Ascending aorta (tissue), 2 donors: ENCODE measurements at places on chromosomes 12 and 14. TPM values are rescaled to one million over a fixed set of nuclear protein-coding genes. Genes with fewer than 3 reads are reported as not detected.

RNF212B gene
- not detected for total RNA-seq

- no peak for DNase-seq
These were observed 63.8 kb upstream of the GPR68 start for GRCh38 chr14:91308337-91308736.

DNA sequence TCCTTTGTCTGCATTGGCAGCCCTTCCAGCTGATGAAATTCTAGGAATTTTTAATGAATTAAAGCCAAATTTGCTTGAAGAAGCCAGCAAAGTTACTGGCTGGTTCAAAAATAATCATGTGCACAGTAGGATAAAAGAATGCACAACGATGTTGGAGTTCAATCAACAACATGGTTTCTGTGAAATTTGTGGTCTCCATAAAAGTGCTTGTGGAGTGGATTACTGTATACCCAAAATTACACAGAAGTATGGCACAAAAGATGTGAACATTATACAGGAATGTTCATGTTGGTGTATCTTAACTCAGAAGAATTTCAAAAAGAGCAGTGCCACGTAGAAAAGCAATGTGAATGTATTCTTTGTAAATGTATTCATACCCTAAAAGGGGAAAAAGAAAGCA is 105.0 kb upstream of the METAP2 start:
- DNase-seq = no peak

RDH11 gene
- total RNA-seq = 25.1 TPM

CLEC9A gene
- not detected for total RNA-seq

GRCh38 chr12:32483499-32483898 is 84.1 kb downstream of the FGD4 start:
- no peak for DNase-seq

- DNase-seq = no peak
These were observed 36.0 kb upstream of the CLEC14A start for GRCh38 chr14:38291681-38292467.

DNA sequence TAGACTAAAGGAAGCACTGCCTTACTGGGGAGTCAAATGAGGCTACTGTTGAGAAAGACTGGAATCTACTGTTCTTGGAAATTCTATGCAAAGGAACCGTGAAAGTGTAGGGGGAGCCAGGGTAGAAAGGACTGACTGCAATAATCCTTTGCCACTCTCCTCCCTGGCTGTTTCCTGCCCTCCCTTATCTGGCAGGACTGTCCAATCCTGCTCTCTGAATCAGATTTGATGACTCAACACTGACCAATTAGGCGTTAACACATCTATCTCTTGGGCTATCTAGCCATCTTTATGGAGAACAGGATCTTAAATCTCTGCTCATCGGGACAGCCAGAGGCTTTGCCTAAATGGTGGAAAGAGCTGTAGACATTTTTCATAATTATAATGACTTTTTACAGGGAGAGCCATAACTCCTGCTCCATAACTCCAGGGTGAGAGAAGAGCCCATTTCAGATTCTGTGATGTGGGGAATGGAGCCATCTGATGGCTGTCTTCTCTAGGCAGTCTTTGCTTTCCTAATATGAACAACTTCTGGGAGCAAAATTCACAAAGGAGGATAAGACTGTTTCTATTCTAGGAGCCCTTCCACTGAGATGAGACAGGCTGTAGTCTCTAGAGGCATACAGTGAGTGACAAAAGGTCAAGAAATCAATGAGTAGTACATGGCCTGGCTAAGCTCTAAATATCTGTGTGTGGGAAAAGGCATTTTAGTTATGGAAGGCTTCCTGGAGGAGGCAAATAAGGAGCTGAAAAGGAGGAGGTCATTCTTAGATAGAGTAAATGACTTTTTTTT is 68.9 kb upstream of the CISTR start:
- DNase-seq = no peak

- no peak for DNase-seq
These were observed 13.3 kb upstream of the BTG1 start for GRCh38 chr12:92158796-92159439.

WNT5B gene
- total RNA-seq = 0.53 TPM

- DNase-seq = no peak
These were observed 196.6 kb upstream of the DCN start for GRCh38 chr12:91379051-91379775.

DNA sequence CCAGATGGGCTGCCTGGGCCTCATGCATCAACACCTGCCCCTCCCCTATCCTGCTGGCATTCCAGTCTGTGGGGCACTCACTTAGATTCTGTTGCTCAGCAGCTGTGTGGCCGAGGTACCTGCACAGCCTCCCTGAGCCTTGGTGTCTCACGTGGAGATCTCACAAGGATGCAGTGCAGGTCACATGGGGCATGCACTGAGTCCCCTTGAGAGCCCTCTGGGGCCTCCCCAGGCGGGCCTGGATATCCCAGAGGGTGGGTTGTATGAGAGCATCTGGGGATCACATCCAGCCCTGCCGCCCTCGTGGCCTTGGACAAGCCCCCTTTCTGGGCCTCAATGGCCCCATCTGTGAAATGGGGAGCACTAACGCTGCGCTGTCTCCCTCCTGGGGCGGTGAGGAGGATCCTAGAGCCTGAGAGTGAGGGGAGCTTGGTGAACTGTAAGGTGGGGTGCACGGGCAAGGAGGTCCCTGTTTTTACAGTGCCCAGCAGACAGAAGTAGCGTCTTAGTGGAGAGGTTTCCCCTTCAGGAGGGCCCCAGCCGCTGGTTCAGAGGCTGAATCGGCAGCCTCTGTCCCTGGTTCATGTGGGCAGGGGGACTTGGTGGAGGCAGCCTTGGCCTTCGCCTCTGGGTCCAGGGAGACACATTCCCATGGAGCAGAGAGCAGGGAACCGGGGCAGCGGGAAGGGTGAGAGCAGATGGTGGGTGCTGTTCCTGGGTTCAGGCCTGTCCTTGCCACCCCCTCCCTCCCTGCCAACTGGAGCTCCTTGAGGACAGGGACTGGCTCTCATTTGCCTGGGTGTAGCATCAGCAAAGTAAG is 791 bp upstream of the SLC25A47 start:
- no peak for DNase-seq

CACNA1C gene
- total RNA-seq = 102 TPM

PLEKHG7 gene
- not detected for total RNA-seq

GRCh38 chr14:66069830-66070541 is 416.2 kb upstream of the CCDC196 start:
- no peak for DNase-seq

GRCh38 chr12:65660836-65661235 is 163.4 kb upstream of the HMGA2 start:
- no peak for DNase-seq

BMP4 gene
- total RNA-seq = 33.1 TPM

DNA sequence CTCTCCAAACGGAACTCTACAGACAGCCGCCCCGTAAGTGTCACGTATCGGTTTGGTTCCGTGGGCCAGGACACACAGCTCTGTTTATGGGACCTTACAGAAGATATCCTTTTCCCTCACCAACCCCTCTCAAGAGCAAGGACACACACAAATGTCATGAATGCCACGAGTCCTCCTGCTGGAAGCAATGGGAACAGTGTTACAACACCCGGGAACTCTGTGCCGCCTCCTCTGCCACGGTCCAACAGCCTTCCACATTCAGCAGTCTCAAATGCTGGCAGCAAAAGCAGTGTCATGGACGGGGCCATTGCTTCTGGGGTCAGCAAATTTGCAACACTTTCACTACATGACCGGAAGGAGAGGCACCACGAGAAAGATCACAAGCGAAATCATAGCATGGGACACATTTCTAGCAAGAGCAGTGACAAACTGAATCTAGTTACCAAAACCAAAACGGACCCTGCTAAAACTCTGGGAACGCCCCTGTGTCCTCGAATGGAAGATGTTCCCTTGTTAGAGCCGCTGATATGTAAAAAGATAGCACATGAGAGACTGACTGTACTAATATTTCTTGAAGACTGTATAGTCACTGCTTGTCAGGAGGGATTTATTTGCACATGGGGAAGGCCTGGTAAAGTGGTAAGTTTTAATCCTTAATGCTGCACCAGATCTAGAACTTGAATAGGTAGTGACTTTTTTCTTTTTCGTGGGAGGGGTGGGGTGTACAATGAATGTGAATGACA is 69.7 kb downstream of the WDR20 start:
- DNase-seq = no peak

- no peak for DNase-seq
These were observed 25.3 kb downstream of the IGF1 start for GRCh38 chr12:102454808-102455760.

DNA sequence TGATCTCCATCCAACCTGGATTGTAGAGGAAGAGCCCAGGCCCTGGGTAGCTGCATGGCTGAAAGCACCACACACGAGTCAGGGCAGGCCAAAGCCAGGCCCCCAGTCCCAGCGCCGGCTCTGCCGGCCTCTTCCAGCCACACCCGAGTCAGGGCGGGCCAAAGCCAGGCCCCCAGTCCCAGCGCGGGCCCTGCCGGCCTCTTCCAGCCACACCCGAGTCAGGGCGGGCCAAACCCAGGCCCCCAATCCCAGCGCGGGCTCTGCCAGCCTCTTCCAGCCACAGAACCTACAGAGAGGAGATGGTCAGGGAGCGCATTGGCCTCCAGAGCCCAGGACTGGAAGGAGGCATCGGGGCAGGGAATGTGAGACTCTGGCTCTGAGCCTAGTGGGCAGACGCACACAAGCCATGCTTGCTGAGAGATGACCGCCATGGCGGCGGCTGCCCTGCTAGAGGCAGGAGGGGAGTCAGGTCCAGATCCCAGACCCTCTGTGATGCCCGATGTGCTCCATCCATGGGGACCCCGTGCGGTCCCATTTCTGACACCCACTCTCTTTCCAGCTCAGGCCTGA is 30.2 kb downstream of the BEGAIN start:
- no peak for DNase-seq

DNA sequence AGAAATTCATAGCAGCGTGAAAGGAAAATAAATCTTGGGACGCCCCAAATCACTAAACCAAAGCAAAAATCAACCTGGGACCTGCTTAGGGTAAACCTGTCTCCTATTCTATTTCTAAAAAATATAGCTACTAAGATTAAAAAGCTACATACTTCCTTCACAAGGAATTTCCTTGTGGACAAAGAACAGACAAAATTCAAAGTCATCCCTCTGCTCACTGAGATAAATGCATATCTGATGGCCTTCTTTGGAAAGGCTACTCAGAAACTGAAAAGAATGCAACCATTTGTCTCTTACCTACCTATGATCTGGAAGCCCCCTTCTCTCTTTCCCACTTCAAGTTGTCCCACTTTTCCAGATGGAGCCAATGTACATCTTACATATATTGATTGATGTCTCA is 93.0 kb upstream of the CNOT2 start:
- DNase-seq = no peak

KRT78 gene
- not detected for total RNA-seq

TOMM20L gene
- not detected for total RNA-seq

DNA sequence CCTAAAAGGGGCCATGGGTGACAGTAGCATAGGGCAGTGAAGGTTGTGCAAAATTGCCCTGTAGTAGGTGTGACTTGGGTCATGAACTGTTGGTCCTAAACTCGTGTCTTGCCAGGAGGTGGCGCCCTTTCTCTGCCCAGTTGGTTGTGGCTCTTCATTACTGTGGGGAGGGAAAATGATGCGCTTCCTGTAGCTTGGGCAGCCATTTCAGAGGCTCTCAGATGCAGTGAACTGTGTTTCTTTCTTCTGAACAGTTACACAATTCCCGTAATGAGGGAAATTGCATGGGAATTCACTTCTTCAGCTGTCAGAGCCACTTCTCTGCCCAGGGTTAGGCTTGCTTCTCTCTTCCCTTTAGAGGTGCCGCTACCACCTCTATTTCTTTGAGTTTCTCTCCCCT is 148.1 kb upstream of the NRXN3 start:
- no peak for DNase-seq

- DNase-seq = no peak
These were observed 110.4 kb upstream of the CPSF6 start for GRCh38 chr12:69129017-69129416.

DNA sequence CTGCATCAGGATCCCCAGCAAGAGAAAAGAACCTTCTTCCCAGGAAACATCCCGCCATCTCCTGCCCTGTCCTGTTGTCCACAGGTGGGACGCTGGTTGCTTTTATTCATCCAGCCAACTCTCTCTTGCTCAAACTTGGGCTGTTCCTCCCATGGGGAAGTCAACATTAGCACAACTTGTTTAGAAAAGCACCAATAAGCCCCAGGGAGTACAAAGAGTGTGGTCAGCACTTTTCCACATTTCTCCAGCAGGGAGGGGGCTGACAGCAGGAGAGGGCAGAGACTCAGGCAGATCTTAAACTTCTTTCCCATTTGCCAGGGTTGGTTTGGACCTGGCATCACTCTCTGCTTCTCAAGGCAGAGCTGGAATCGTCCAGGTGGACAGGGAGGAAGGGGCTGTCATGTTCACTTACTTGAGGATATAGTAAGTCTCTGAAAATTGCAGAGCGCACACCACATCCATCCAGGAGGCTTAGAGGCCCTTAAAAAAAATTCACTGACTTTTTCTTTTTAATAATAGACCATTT is 74.9 kb downstream of the RBM19 start:
- no peak for DNase-seq

FAM186B gene
- total RNA-seq = not detected

GRCh38 chr14:32578181-32578580 is 249.1 kb downstream of the AKAP6 start:
- DNase-seq = no peak

HCAR1 gene
- not detected for total RNA-seq

CPSF6 gene
- 29.2 TPM for total RNA-seq

WIF1 gene
- total RNA-seq = not detected

GRCh38 chr14:26056036-26056616 is 541.7 kb downstream of the NOVA1 start:
- DNase-seq = no peak

DNA sequence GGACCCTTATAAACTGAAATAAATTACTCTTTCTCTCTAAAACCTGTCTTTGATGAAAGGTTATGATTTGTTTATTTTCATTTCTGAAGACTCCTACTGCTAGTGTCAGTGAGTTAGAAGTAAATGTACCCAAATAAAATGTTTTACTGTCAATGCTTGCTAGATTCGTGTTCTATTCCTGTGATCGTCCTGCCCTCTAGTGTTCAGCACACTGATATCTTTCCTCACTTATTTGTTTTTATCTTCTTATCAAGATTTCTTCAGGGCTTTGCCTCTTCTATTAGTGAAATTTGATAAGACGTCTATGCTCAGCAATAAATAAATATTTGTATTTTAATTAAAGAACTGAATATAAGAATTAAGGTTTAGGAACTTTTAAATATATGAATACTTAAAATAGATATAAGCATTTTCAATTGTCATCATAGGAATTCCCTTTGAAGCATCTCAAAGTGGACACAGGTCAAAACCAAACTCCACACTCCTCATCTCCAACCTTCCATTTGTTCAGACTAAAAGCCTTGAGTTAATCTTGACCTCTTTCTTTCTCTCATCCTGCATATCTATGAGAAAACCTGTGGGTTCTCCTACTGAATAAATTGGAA is 75.8 kb downstream of the C12orf50 start:
- no peak for DNase-seq

DNA sequence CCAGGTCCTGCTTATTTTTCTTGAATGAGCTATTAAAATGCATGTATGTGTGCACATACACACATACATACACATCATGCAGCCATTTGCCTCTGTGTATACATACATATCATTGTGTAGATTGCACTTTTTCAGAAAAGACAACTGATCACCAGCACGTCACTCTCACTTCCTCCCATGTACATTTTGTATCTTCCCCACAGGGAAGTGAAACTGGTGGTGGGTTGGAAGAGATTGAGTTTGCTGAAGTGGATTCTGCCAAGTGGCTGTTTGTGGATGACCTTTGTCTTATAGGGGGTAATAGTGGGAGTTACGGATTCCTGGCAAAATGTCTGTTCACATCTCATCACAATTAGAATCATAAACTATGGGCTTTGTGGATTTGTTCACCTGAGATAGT is 448.6 kb downstream of the RAD51B start:
- no peak for DNase-seq

SERPINA4 gene
- total RNA-seq = not detected

HRK gene
- not detected for total RNA-seq

- no peak for DNase-seq
These were observed 93.9 kb upstream of the DCN start for GRCh38 chr12:91276509-91276908.
